NCI-H1436 treated with DMSO at 0.1 percent for 48 hours (cell line): ENCODE measurements at places on chromosomes 1 and 21.
A peak's percentile ranks its signal among the peaks of the same experiment; 100 is the strongest.

DNA sequence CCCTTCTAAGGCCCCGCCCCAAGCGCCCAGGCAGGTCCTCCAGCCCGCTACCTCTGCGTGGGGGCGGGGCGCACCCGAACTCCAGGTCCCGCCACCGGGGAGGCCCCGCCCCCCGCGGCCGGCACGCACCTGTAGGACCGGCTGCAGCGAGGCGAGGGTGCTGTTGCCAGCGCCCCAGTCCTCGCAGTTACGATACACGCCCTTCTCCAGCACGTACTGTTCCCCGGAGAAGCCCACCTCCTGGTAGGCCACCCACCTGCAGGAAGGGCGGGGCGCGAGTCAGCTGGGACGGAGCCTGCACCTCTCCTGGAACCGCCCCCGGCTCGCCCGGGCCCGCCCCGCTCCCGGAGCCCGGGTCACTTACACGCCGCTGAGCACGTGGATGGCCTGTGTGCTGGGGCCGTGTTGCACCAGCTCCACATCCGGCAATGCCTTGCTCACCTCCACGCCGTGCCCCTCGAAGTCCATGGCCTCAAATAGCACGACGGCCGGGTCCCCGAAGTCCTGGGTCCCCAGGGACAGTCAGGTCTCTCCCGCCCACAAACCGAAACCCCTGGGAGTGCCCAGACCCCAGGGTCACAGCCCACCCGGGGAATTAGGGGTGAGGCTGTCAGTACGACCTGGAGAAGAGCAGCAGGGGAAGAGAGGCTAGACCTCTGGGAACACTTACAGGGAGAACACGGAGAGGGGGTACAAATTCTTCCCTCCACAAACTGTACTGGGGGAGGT is 17.3 kb downstream of the CRYBG2 start:
- DNase-seq, result peak; percentile 66

GRCh38 chr21:34728479-34728878 is 59.7 kb downstream of the CLIC6 start:
- no peak for DNase-seq

- DNase-seq, result no peak
These were observed 22.2 kb upstream of the EPHB2 start for GRCh38 chr1:22688466-22688865.

GRCh38 chr1:55420929-55421716 is 206.0 kb upstream of the USP24 start:
- no peak for DNase-seq

- no peak for DNase-seq
These were observed 1538.3 kb downstream of the NCAM2 start for GRCh38 chr21:22536509-22536908.

DNA sequence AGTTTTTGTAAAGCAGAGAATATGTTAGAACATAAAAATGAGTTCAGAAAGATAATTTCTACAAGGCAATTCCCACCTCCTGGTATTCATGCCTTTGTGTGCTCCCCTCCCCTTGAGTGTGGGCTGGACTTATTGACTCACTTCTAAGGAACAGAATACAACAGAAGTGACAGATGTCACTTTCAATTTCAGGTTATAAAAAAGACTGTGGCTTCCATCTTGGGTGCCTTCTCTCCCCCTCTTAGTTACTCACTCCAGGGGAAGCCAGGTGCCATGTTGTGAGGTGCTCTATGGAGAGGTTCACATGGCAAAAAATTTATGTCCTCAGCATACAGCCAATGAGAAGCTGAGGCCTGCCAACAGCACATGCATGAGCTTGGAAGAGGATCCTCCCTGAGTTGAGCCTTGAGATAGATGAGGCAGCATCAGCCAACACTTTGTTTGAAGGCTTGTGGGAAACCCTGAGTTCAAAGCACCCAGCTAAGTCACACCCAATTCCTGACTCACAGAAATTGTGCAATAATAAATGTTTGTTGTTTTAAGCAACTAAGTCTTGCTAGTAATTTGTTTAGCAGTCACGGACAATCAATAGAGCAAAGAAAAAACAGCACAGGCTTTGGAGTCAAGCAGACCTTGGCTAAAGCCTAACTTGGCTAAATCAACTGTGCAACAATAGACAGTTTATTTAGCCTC is 73.5 kb upstream of the NGF start:
- no peak for DNase-seq

GRCh38 chr1:67332653-67333529 is 25.2 kb downstream of the IL12RB2 start:
- DNase-seq, result no peak

GRCh38 chr21:36260030-36260787 is 59.8 kb upstream of the MORC3 start:
- no peak for DNase-seq

GRCh38 chr1:64663668-64664067 is 81.2 kb upstream of the RAVER2 start:
- DNase-seq, result no peak

GRCh38 chr21:41711416-41712007 is 55.3 kb downstream of the RIPK4 start:
- DNase-seq, result no peak

GRCh38 chr1:54220004-54220811 is 20.2 kb downstream of the MRPL37 start:
- no peak for DNase-seq

DNA sequence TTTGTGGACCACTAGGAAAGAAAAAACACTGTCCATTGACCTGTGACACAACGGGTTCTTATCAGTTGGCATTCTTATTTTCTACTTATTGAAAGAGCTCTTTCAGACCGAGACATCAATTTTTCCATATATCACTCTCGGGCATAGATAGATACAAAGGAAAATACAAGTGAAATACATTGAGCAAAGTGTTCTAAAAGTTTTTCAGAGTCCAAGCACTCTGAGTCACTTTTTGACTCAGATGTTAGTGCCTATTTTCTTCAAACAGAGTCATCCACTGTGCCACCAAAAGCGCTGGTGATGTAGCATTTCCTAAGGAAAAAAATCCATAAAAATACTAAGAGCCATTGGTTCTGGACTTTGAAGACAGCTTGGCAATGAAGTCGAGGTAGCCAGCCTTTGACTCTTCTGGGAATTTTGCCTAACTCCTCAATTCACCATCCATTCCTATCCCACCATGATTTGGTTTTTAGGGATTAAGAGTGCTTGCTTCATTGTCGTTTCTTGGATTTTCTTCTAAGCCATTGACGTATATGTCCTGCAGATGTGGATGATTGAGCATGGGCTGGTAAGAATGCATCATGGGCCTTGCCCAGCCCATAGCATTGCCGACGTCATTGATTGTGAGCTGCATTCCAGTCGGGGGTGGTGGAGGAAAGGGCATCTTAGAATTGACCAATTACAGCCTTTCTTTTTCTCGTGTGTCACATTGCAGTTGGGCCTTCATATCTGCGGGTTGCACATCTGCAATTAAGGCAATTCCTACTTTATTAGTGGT is 10.6 kb downstream of the GALNT2 start:
- DNase-seq, result no peak

DNA sequence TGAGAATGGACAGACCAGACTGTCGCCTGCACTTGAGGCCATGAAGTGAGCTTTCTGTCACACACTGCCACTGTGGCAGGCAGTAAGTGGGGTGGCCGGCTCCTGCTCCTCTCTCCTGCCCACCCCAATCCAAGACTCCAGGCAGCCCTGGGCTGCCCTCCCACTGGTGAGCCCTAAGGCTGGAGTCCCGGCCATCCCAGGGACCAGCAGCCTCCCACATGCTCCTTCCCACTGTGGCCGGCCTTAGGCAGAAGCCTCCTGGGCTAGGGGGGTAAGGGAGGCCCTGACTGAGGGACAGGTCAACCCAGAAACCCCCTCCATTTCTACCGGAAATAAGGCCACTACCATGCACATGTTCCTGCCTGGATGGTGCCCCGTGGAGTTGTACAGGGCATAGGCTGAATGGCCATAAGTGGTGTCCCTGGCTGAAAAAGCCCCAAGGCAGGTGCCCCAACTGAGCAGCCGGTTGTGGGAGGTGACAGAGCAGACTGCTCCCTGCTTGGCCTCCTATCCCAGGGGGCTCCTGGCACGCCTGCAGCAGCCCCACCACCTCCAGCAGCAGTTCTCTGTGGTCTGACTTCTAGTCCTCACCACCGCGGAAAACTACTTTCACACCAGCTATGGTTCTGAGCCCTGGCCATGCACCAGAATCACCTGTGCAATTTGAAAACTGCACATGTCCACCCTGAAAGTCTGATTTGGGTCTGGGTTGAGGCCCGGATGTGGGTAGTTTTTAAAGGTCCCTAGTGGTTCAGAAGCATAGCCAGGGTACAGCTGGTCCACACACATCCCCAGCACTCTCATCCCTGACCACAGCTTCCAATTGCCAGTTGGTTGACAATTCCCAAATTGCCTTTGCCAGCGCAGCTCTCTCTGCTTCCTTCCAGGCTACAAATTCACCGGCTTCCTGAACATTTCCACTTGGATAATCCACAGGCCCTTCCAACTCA is 1.6 kb upstream of the ARTN start:
- no peak for DNase-seq

- DNase-seq, result no peak
These were observed 11.1 kb upstream of the TRIM63 start for GRCh38 chr1:26078286-26079177.

DNA sequence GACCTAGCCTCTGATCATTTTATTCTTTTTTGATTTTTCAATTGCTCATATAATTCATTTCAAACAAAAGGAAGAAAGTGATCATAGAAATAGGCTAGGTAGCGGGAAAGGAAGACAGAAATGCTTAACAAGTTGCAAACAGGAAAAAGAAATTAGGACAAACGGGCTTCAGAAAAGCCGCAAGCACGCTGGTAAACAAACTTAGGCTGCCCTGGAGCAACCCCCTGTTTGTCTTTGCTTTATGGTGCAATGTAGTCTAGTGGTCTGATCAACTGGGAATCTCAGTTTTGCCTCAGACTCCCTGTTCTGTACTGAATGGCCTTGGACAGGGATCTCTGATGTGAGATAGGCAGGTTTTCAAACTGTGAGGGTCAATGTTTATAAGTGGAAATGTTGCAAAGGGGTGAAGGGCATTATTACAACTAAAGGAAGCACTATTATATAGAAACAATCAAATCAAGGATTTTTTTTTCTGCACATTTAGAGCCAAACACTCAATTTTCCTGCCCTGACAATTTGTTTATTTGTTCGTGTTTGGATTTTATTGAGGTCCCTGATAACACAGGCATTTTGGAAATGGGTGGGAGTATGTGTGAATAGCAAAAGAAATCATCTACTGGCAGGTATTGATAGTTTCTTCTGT is 146.8 kb upstream of the NRIP1 start:
- DNase-seq, result no peak

DNA sequence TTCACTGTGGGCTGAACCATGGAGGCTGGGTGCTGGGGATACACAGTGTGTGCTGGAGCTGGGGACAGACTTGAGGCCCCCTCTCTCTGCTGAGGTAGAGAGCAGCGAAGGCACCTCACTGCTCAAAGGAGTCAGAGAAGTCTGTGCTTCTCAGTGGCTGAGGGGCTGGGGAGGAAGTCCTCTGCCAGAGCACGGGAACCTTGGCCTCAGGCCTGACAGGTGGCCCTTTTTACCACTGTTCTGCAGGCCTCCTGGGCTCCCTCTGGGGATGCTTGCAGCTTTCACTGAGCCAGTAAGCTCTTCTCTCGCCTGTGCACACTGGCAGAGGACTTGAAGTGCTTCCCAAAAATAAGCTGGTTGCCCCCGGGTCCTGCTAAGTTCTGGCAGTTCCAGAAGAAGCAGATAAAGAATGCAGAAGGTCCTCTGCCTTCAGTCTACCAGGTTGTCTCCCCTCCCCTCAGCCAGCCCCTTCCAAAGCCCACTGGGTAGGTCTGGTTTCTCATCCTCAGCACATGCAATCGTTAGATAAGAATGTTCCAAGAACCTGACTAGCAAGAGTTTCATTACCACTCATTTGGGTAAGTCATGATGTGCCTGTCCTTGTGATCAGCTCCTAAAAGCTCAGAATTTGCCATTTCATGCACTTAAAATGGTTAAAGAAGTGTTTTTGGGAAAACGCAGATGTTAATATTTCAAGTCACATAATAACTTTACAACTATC is 53.9 kb downstream of the TENT5C start:
- no peak for DNase-seq

- DNase-seq, result no peak
These were observed 689 bp upstream of the GPR137B start for GRCh38 chr1:236141447-236142252.

- no peak for DNase-seq
These were observed 1.6 kb downstream of the COL6A2 start for GRCh38 chr21:46099476-46099875.

DNA sequence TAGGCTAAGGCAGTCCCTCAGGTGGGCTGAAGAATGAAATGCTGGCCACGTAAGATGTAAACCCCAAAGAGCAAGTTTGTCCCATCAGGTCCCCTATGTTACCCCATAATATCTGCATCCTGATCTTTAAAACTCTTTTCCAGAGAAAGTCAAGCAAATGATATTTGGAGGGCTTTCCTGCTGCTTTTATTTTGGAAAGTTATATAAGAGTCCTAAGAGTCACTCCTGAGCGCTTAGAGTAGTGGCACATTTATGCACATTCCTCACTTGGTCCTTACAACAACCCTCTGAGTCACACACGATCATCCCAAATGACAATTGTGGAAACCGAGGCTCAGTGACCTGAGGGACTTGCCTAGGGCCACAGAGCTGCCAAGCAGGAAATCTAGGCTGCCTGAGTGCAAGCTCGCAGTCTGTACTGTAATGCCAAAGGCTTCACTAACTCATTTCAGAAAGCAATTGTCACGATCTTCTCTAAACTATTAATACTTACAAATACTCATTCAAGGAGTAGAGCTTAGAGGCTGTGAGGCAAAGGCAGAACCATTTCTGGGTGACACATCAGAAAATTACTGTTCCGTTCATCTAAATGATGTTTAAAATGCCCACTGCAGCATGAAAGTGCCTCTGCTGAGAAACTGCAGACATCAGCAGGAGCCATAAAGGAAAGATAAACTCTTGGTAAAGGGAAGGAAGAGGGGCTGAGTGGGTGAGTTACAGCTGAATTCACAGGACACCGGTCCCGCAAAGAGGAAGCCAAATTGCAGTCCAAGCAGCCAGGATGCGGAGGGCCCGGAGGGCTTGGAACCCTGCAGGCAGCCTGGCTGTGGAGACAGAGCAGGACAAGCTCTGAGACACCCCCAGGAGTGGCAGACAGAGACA is 30.8 kb downstream of the CAPZB start:
- no peak for DNase-seq

DNA sequence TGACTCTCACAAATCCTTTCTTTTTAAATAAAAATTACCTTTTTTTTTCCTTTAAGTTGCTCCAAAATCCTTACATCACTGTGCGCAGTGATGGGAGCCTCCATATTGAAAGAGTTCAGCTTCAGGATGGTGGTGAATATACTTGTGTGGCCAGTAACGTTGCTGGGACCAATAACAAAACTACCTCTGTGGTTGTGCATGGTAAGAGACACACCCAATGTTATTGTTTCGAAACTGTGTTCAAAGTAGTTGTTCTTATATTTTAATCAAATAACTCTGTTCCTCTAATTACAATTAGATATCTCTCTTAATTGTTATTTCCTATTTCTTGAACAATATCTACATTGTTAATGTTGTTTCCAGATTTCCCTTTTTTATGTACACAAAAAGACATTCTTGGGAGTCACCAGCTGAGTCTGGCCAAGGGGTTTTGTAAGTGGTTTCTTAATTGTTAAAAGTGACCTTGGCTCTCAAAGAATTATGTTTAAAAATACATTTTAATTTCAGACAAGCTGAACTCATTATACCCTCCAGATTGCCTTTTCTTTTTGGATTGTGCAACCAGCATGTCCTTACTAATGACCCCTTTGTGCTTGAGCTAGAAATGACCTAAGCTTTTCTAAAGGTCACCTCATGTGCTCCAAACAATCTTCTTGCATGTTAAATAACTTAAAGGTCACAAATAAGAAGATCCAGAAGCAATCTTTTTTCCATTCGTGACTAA is 250.1 kb downstream of the HMCN1 start:
- no peak for DNase-seq

GRCh38 chr1:46525253-46525983 is 26.0 kb downstream of the KNCN start:
- DNase-seq, result no peak

GRCh38 chr1:145957443-145958319 is at the start of gene LIX1L:
Gene LIX1L, minus strand, starts transcription at chr1:145958017. Its CDS starts 90 bp downstream, at chr1:145957927.
- DNase-seq, result peak; percentile 86
